ENCODE measurements at places on chromosomes 11 and 22.

DNA sequence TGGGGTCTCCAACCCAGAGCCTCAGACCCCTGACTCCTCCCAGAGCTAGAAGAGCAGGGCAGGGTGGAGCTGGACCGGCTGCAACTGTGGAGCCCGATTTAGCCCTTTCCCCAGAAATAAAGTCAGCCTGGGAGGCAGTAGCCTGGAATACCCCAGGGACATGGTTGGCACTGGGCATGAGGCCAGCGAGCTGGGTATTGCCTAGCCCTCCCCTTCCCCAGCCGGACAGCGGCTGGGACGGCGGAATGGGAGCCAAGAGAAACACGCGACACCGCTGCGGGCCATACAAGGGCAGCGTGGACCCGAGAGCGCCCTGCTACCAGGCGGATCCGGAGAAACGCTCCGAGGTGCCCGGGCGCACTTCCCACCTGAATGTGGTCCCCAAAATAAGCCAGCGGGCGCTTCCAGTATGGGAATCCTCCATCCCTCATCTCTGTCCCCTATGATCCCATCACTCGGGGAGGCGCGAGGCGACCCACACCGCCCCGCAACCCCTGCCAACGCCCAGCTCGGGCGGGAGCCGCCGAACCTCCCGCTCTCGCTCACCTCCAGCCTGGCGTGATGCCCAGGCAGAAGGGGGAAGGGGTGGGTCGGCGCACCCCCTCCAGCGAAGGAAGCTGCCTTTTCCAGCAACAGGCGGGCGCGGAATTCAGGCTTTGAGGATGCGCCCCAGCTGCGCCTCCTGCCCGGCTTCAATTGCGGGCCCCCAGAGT is 758 bp downstream of the MCAM start:
- no peak for DNase-seq

DNA sequence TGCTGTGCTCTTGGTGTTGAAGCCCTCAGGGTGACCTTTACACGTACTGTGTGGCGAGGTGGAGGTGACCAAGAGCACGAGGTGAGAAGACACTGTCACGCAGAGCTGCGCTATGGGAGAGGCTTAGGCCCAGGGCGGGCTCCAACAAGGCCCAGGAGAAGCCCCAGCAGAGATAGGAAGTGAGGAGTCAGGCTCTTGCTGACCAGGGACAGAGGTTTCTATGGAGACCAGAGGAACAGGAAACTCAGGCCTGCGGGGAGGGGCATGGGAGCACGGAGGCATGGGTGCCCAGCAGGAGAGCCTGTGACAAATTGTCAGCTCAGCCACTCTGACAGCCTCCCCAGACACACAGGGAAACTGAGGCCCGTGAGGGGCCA is 15.8 kb downstream of the DGKZ start:
- no peak for DNase-seq

- DNase-seq = no peak
These were observed 31.1 kb upstream of the CD44 start for GRCh38 chr11:35107861-35108260.

GRCh38 chr11:26651916-26652315 is 69.9 kb downstream of the SLC5A12 start:
- DNase-seq = no peak

- no peak for DNase-seq
These were observed 2.4 kb downstream of the ATF4 start for GRCh38 chr22:39522567-39523300.

GRCh38 chr22:35539910-35540594 is 579 bp upstream of the RASD2 start:
- DNase-seq = peak; percentile 56

DNA sequence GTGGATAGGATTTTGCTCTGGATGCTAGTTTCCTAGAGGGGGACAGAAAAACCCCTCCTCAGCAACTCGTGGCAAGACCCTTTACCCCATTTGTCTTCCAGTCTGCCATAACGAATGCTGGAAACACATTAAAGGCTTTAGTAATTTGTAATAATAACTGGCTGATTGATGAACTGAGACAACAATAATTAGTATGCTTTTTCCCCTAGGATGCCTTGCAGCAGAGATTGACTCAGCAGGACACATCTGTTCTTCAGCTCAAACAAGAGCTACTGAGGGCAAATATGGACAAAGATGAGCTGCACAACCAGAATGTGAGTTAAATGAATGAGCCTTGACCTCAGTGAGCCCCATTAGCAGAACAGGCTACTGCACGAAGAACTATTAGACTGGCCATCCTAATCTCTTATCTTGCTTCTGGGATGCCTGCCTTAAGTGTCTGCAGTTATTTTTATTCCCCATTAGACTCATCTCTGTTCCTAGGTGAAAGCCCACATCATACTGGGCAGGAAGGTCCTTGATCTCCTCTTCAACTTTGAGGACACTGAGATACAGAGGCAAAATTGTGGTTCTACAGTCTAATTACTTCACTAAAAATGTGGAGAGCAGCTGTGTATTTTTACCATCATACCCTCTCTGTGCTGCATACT is 32.9 kb upstream of the DLAT start:
- DNase-seq = no peak

- no peak for DNase-seq
These were observed 73.2 kb upstream of the ARHGAP20 start for GRCh38 chr11:110785398-110785797.

GRCh38 chr11:60064111-60064510 is 7.6 kb downstream of the MS4A3 start:
- DNase-seq = no peak

- DNase-seq = no peak
These were observed 35.8 kb downstream of the BTG4 start for GRCh38 chr11:111476366-111476765.

DNA sequence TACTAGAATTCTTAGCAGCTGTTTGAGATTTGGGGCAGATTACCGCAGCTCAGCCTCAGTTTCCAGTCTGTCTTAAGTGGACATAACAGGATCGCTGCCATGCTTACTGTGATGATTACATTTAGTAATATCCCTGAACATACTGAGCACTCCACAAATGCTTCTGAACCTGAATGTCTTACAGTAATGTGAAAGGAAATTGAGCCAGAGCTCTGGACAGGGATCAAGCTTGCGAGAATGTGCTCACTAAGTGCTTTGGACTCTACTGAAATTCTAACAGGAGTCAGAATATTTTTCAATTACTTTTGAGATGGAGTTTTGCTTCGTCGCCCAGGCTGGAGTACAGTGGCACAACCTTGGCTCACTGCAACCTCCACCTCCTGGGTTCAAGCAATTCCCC is 118.6 kb upstream of the RASSF10 start:
- DNase-seq = no peak

DNA sequence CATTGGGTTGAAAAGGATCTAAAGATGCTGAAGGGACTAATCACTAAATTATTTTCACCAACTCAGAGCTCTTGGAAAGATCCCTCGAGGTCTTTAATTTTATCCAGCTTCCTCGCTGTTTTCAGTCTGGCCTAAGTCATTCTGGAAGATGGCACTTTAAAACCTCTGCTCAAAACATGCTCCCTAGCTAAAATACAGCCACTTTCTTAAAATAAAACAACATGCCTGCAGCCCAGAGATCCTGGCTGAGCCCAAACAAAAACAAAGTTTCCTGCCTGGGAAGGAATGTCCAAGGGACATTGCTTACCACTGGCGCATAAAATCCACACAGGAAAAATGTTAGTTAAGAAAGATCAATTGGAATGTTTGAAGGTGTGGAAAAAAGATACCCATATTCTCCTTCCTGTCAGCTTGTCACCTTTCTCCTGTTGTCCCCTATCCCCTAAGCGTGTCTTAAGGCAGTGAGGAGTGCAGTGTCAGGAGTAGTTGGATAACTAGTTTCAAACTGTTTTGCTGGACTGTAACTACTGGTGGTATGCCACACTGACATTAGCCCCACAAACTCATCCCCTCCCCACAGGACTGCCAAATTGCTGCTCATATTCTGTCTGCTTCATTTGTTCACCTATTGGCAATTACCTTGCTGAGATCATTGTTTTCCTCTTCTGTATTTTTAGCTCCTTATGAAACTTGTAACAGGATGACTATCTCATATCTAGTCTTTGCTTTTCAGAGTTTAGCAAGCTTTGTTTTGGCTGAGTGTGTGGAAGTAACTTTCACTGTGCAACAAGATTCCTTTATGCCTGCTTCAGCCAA is 108.3 kb upstream of the SESN3 start:
- no peak for DNase-seq

DNA sequence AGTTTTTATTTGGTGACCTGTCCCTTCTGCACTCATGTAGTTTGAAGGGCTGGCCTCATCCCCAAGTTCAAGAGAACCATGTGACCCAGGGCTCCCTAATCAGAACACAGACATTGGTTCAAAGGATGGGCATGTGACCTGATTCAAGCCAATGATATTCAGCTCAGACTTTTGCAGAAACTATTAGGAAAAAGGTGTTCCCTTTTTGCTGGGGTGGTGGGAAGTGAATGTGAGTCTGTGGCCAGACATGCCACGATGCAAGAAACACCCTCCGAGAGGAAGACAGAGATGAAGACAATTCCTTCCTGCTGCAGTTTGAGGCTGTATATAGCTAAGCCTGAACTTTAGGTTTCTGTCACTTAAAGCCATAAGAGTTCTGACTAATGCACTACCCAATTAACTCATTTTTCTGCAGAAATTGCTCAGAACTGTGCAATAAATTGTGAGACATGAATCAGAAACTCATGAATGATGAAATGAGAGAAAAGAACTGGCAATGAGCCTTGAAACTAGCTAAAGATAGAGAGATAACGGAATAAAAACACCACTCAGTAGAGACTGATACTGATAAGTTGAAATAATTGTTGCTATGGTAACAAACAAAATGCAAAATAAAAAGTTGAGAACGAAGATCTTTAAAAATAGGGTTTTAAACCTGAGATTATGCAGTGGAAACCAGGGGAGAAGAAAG is 9.2 kb upstream of the MAPK1 start:
- no peak for DNase-seq

DNA sequence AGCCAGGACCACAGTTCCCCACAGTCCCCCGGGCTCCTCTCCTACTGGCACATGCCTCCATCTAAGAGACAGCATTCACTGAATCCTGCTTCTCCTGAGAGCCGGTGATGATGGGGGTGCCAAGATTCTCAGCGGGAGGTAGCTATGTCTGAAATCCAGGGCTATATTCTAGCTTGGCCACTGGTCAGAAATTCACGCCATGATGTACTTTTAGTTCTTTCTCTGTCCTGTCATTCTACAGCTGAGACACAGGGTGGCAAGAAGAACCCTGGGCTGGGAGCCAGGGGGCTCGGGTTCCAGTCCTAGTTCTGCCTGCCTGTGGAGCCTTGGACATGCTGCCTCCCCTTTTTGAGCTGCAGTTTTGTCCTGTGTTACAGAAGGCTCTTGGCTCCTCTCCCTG is 59.2 kb upstream of the PHOX2A start:
- DNase-seq = no peak

GRCh38 chr22:50016988-50017700 is 4.6 kb upstream of the IL17REL start:
- no peak for DNase-seq

- DNase-seq = no peak
These were observed 924 bp upstream of the FADD start for GRCh38 chr11:70201882-70202861.

DNA sequence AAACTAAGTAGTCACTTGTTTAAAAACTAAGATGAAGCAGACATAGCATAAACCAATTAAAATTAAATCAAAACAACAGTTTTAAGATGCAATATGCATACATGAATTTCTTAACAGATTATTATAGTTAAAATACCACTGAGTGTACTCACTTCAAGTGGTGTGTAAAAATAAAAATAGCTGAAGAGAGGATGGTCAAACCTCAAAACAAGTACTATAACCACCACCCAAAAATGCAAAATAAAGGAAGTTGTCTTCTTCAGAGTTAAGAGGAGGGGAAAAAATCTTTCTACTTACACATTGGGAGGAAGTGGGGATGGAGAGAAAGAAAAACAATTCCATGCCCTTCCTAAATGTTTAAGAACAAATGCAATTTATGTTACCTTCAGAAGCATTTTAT is 31.9 kb downstream of the RRAS2 start:
- no peak for DNase-seq

GRCh38 chr11:110339456-110340250 is 43.2 kb upstream of the RDX start:
- DNase-seq = no peak

DNA sequence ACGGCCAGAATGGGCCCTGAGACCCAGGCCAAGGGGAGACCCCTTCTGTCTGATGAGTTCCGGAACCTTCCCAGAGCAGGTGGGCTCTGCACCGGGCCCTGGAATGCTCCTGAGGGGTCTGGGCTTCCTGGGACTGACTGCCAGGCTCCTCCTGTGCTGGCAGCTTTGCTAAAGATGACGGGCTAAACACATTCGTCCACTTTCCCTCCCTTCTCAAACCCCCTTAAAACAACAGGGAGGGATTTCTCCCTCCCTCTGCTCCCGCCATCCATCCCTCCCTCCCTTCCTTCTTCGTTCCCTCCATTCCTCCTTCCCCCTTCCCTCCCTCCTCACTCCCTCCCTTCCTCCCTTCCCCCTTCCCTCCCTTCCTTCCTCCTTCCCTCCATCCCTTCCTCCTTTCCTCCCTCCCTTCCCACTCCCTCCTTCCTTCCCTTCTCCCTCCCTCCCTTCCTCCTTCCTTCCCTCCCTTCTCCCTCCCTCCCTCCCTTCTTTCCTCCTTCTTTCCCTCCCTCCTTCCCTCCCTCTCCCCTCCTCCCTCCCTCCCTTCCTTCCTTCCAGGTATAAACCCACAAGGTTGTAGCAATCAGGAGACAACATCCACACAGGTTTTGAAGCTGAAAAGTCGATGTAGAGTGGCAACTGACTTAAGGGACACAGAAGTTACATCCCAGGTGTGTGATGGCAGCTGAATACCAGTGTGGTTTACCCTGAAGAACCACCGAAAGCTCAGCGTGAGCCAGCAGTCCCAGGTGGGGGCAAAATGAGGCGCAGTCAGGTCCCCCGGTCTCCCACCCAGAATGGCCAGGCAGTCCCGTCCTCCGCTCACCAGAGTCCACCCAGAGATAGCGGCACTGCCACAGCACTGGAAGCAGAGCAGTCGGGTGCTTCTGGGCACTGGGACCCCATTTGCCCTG is 18.8 kb upstream of the MGAT3 start:
- no peak for DNase-seq

GRCh38 chr11:107408762-107409211 is 48.8 kb downstream of the CWF19L2 start:
- DNase-seq = no peak

DNA sequence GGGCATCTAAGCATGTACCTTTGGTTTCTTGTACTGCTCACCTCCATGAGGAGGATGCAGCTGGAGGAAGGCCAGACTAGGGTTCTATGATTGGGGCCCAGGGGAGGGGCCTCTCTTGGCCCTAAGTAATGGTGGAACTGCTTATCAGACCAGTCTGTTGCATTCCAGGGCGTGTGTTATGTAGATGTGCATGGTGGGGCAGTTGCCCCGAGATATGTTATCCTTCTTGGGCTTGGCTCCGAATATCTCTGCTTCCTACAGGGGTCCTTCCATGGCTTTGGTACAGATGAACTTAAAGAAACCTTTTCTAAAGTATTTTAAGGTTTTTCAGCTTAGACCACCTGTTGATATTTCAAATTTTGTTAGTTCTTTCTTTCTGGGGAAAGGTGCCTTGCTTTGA is 126.0 kb downstream of the SWAP70 start:
- no peak for DNase-seq
